Effector memory CD8-positive, alpha-beta T cell (primary cell): ENCODE measurements at places on chromosomes 3 and 15.

GRCh38 chr3:133943031-133943535 is 47.4 kb upstream of the RAB6B start:
- DNase-seq: no peak

DNA sequence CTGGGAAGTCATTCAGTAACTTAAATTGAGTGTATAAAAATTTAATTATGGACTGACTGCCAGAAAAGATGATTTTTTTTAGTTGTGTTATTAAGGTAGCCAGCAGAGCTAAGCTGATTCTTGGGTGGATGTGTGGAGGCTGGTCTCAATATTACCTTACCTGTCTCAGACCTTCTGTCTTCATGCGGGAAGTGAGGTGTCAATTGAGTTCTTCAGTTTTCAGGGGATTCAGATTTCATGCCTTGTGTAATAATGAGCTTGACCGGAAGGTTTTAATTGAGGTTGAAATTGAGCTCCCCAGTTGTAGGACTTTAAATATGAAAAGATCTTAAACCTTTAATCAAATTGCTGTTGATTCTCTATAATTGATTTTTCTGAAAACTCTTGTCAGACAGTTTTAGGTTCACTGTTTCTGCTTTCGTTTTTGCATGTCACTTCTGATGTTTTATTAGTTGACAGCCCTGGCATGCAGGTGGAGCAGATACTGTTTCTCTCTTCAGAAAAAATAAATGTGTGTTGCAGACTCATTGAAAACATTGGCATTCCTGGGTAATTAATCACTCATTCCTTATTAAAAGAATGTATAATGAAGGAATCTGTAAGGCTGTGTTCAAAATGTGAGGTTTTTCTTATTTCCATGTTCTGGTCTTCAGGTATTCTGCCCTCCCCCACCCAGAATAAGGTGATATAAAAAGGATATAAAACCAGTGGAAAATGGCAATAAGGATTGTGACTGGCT is 54.5 kb downstream of the PSMD6 start:
- DNase-seq: no peak

DNA sequence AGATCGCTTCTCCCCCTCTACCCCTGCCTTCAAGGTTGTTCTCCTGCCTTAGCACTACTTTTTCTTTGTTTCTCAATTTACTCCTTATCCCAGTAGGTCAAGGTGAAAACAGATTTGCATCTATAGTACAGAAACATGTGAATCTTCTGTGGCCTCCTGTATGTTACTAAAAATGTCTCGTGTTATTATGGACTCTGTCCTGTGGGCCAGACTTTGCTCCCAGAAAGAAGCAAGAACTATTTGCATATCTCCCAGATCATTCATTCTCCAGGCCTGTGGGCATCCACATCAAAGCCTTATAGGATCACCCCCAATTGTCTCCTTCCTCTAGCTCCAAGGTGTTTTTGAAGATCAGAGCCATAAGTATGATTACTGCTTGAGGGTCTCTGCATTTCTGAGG is 169.5 kb upstream of the ROPN1 start:
- DNase-seq: no peak

- DNase-seq: no peak
Measured at GRCh38 chr15:28989896-28990295, 104.1 kb downstream of the APBA2 start.

DNA sequence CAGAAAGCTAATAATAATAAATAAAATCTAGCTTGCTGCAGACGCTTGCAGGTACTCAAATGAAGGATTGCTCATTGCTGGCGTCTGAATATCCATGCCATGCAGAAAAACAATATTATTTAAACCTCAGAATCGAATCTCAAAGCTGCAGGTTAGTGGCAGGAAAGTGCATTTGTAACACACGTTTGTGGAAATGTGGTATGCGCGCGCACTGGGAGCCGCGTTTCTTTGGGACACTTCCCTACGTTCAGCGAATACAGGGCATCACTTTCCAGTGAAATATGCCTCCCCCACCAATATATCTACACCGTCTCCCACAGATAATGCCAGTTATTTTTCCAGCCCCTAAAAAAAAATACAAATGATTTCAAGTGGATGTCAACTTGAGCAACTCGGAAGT is 37.1 kb downstream of the ZIC4 start:
- DNase-seq: no peak

DNA sequence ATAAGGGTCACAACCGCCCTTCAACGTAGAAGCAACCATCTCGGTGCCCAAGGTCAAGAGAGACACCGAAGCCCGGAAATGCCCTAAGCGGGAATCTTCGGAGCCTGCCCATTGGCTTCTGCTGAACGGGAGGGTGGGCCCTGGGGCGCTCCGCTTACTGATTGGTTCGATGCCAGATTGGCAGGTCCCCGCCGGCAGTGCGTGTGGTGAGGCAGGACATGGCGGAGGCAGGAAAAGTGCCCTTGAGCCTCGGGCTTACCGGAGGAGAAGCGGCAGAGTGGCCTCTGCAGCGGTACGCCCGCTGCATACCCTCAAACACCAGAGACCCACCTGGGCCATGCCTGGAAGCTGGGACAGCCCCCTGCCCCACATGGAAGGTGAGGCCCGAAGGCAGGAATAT is at the start of gene REC114:
TSS of gene REC114 (plus strand) at position 197 of the 400 bp plus-strand sequence. CDS start at position 219, 22 bp downstream.
- DNase-seq: no peak

DNA sequence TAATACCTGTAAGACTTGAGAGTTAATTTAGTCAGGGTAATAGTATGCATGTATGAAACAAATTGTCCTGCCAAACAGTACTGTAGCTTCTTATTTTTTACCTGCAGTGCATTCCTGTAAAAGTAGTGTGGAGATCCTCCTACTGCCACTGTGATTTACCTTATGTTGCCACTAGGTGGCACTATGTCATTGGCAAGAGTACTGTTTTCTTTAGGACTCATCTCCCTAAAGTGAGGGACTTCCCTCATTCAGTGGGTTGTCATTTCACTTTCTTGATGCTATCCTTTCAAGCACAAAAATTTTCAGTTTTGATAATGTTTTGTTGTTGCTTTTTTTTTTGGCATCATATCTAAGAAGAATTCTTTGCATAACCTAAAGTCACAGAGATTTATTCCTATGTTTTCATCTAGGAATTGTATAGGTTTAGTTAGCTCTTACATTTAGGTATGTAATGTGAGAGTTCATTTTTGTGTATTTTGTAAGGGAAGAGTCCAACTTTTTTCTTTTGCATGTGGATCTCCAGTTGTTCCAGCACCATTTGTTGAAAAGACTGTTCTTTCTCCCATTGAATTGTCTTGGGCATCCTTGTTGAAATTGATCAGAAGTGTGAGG is 105.7 kb downstream of the AKAP13 start:
- DNase-seq: peak; percentile 71

GRCh38 chr15:66886241-66886675 is 179.1 kb upstream of the SMAD3 start:
- no peak for DNase-seq

DNA sequence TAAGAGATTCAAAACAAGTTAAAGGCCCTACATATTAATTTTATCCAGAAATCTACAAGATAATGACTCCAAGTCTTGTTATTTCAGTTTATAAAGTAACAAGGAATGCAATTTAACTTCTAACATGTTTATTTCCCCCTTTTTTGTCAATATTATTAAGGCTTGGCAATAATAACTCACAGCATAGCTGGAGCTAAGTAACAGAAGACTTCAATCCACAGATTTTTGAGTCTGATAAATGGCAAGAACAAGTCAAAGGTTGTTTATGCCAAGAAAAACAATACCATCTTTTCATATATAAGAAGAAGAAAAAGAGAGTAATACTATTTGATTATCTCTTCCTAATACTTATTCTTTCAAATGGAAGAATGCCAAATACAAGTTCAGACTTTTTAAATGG is 631.0 kb upstream of the CCDC54 start:
- no peak for DNase-seq

GRCh38 chr15:68630211-68630555 is 51.4 kb downstream of the CORO2B start:
- DNase-seq: no peak

- no peak for DNase-seq
Measured at GRCh38 chr15:93024716-93025624, 64.0 kb downstream of the RGMA start.

- DNase-seq: no peak
Measured at GRCh38 chr3:55597641-55598040, 110.5 kb upstream of the WNT5A start.

GRCh38 chr3:124075753-124076152 is 83.8 kb upstream of the ROPN1 start:
- no peak for DNase-seq

DNA sequence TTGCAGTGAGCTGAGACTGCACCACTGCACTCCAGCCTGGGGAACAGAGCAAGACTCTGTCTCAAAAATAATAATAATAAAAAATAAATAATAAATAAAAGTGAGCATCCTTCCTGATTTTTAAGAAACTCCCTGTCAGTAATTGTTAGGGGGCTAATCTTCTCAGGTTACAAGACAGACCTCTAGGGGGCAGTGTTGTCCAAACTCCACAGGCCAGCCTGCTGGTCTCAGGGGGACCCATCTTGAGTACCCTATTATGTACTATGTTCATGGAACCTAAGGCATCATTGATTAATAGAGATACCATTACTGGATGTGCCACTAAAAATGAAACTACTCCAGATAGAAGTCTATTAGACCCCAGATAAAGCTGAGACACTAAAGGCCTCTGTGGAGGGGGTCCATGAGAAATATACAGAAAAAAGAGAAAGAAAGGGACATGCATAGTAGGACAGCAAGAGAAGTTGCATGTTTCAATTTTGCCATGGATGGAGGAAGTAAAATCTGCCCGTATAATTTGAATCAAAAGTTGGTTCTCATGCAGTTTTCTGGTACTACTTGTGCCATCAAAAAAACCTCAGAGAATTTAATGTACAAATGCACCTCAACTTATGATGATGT is 85.5 kb upstream of the CDV3 start:
- DNase-seq: peak; percentile 51

DNA sequence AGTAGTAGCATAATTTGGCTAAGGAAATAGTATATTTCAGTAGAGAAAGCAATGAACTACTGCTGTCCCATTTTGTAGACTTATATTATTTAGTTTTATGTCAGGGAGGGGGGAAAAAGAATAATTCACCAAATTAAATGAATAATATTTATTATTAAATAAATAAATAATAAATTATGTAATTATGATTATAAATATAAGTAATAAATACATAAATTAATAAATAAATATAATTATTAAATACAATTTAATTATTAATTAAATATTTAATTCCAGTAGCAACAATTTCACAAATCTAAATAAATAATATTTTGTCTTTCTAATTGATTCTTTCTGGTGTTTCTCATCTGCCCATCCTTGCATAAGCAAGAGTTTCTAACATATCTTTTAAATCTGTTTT is 81.1 kb upstream of the PLSCR4 start:
- no peak for DNase-seq

- DNase-seq: no peak
Measured at GRCh38 chr3:189027626-189028155, 144.1 kb upstream of the TPRG1 start.

GRCh38 chr3:46878781-46879436 is 1.4 kb downstream of the PTH1R start:
- DNase-seq: no peak

GRCh38 chr15:78790027-78790426 is 21.2 kb downstream of the ADAMTS7 start:
- DNase-seq: no peak

GRCh38 chr3:124843506-124844177 is 43.5 kb downstream of the ITGB5 start:
- no peak for DNase-seq

DNA sequence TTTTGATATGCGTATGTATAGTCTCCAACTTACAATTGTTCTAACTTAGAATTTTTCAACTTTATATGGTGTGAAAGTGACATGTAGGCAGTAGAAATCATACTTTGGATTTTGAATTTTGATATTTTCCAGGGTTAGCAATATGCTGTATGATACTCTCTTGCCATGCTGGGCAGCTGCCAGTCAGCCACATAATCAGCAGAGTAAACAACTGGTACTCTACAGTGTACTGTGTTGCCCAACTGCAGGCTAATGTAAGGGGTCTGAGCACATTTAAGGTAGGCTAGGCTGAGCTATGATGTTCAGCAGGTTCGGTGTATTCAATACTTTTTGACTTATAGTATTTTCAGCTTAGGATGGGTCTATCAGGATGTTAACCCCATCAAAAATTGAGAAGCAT is 52.0 kb upstream of the RYK start:
- DNase-seq: no peak

DNA sequence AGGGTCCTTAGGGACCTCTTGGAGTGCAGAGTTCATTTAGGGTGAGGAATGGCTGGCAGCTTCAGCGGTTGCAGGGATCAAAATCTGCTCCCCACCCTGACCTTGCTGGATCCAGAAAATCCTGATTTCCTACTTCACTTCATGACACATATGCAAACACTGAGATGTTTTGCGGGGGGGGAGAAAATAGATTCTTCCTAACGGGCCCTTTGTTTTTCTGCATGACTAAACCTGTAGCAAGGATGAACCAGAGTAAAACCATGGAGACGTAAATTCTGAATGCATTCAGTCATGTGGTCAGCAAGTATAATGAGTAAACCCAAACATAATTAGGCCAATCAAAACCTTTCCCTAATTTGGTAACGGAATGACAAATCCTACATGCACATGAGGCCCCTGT is 20.0 kb upstream of the RBP1 start:
- DNase-seq: no peak

DNA sequence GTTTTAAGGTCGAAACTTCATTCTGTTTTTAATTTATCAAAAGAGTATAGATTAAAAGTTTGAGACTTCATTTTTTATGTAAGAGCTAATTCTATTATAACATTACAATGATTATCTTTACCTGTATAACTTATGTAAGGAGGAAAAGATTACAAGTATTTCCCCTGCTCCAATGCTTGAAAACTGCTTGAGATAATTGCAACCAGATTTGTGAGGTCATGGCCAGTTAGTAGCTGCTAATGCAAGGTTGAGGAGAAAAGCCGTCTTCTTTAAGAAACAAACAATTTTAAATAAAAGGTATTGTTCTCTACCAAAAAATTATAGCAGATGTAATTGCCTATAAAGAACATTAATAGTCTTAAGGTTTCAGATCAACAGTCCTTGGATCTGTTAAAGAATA is 208.3 kb upstream of the UBE2E2 start:
- no peak for DNase-seq
